ENCODE measurements at places on chromosomes 5 and 9. TPM values are rescaled to one million over a fixed set of nuclear protein-coding genes. Genes with fewer than 3 reads are reported as not detected.

Gene EPB41L4B
- polyA plus RNA-seq = 0.03 TPM

DNA sequence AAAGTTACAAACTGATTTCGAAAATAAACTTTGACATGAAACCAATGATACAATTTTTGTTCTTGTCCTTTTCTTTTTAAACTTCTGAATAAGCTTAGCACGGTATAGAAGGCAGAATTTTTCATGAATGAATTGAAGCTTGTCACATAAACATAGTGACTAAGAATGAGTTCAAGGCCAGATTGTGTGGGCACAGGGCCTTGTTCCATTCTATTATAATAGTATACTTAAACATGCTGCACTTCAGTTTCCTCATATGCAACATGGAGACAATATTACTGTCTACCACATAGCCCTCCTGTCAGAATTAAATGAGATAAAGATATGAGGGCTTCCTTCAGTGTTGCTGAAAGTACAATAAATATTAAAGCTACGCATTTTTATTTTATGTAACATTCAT is 204.2 kb upstream of the HAPLN1 start:
- H3K36me3 ChIP-seq = no peaks in the 10 kb centered on the region
- no peaks in the 10 kb centered on the region for H3K4me1 ChIP-seq
- H3K4me3 ChIP-seq = no peak overlapping the region
- no peaks in the 10 kb centered on the region for H3K27me3 ChIP-seq
- no peak overlapping the region for H3K27ac ChIP-seq
- no peak for DNase-seq

- peak overlapping the region; percentile 34 for H3K27ac ChIP-seq
- peaks cover 3% of the 10 kb centered on the region for H3K4me1 ChIP-seq
- H3K27me3 ChIP-seq = no peaks in the 10 kb centered on the region
- H3K36me3 ChIP-seq = no peaks in the 10 kb centered on the region
- H3K4me3 ChIP-seq = no peak overlapping the region
- no peak for DNase-seq
Measured at GRCh38 chr9:129473523-129474244, 147.2 kb downstream of the C9orf50 start.

Gene GPX8
- polyA plus RNA-seq = 1.5 TPM

Gene NRARP
- 1.3 TPM for polyA plus RNA-seq

DNA sequence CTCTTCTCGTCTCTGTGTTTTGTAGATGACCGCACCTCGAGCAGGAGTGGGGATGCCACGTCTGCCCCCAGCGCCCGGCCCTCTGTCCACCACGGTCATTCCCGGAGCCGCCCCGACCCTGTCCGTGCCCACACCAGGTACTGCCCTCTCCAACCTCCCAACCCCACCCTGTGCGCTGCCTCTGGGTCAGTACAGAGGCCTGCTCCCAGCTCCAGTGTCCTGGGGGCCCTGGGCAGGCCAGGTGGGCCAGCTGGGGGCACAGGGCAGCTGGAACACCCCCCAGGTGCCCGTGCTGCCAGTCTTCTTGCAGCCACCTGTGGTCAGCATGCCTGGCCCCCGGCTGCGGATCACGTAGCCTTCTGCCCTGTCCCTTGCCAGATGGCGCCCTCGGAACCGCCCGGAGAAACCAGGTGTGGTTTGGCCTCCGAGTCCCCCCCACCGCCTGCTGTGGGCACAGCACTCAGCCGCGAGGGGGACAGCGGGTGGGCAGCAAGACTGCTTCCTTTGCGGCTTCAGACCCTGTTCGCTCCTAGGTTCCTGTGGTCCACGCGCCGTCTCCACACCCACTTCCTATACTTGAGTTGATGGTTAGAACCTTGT is 133.7 kb downstream of the WNK2 start:
- no peaks in the 10 kb centered on the region for H3K36me3 ChIP-seq
- no peak overlapping the region for H3K27ac ChIP-seq
- no peak overlapping the region for H3K4me3 ChIP-seq

DNA sequence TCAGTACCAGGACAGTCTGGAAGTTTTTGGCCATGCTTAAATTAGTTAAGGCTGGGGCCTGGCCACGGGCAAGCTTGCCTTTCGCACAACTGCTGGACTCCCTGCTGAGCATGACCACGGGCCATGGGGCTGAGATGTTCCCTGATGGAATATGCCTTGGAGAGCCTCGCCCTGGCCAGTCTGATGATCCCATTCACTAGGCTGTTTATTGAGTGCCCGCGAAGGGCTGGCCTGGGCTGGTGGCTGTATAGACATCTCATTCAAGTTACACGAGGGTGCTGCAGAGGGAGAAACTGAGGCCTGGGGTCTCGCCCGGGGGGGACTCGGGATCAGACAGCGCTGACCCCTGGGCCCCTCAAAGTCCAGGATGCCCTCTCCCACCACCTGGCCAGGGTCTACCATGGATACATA is 7.8 kb upstream of the RXRA start:
- H3K27ac ChIP-seq = no peak overlapping the region
- no peak overlapping the region for H3K4me3 ChIP-seq
- H3K4me1 ChIP-seq = peaks cover 67% of the 10 kb centered on the region
- DNase-seq = peak; percentile 57
- no peaks in the 10 kb centered on the region for H3K36me3 ChIP-seq

Gene ADAMTSL2
- polyA plus RNA-seq = 11.7 TPM

- H3K36me3 ChIP-seq = no peaks in the 10 kb centered on the region
- H3K27ac ChIP-seq = no peak overlapping the region
- H3K4me1 ChIP-seq = no peaks in the 10 kb centered on the region
- no peak for DNase-seq
Measured at GRCh38 chr9:105098370-105098769, 146.1 kb upstream of the SLC44A1 start.

DNA sequence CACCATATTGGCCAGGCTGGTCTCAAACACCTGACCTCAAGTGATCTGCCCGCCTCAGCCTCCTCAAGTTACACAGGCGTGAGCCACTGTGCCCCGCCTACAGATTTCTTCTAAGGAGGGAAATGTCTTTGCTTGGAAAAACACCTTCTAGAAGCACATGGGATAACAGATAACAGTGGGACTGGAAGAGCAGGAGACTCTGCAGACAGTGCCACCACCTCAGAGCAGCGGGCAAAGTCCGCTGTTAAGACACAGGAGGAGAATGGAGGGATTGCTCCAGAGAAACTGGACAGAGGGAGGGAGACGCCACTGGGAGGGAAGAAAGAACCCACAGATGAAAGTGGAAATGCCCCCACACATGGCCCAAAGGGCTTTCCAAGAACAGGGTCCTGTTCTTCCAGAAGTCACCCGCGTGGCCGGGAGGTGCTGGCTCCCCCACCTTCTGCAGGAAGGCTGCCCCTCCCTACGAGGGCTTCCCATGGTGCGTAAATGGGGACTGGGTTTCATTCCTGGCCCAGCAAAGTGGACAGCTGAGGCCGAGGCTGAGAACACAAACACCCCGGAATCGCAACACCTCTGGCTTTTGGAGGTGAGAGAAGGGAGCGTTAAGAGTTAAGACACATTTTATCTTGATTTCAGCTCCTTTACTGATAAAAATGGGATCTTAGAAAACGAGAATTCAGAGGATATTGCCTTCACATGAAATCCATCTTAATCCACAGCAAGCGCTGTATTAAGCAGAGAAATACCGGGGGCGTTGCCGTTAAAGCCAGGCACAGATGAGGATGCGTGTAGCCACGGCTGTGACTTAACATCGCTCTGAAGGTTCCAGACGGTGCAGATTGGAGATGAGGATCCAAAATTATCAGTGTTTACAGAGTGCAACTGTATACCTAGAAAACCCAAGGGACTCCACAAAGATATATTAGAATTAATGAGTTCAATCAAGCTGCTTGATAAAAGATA is 11.2 kb downstream of the ADAMTS2 start:
- no peak overlapping the region for H3K4me3 ChIP-seq
- DNase-seq = peak; percentile 23
- H3K27me3 ChIP-seq = peaks cover 34% of the 10 kb centered on the region
- H3K36me3 ChIP-seq = peaks cover 28% of the 10 kb centered on the region

DNA sequence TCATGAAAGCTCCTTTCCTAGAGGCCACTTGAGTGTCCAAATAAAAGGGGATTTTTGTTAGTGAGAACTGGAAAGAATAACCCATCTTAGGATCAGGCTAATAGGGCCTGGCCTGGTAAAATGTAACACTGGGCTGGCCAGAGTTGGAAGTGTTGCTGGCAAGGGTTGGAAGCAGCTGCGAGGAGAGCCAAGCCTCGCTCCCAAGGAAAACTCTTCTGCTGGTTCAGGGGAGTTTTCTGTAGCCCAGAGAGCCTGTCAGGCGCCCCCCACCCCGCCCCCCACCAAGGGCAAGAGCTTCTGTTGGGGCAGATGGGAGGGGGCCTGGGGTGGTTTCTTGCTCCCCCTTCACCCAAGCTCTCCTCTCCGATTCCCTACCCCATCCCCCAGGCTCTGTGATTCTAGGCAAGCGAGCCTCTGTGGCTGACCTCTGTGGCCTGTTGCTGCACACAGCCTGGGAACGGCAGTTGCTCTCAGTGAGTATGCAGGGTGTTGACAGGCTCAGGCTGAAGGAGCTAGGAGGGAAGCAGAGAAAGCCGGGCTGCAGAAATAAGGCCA is 547.8 kb downstream of the CCDC171 start:
- DNase-seq = no peak
- H3K4me1 ChIP-seq = no peaks in the 10 kb centered on the region
- no peaks in the 10 kb centered on the region for H3K36me3 ChIP-seq
- no peak overlapping the region for H3K4me3 ChIP-seq
- peak overlapping the region; percentile 54 for H3K27ac ChIP-seq

Gene ZFP2
- polyA plus RNA-seq = 1.5 TPM

DNA sequence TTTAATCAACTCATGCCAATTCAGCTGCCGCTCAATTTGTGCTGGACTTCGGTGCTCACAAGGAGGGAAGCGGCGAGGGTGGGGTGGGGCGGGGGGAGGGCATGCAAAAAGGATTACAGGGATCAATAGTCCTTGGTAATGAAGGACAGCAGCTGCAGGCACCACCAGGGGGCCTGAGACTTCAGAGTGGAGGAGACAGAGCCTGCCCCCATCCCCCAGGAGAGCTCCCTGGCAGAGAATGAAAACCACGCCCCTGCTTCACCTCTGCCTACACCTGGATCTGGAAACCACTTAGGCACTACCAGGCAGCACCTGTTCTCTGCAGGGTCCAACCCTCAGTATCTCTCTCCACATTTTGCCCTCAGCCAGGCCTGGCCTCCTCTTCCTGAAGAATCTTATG is 155.6 kb downstream of the TRIM32 start:
- DNase-seq = no peak
- H3K27me3 ChIP-seq = no peaks in the 10 kb centered on the region
- no peaks in the 10 kb centered on the region for H3K4me1 ChIP-seq
- H3K36me3 ChIP-seq = no peaks in the 10 kb centered on the region
- no peak overlapping the region for H3K4me3 ChIP-seq

DNA sequence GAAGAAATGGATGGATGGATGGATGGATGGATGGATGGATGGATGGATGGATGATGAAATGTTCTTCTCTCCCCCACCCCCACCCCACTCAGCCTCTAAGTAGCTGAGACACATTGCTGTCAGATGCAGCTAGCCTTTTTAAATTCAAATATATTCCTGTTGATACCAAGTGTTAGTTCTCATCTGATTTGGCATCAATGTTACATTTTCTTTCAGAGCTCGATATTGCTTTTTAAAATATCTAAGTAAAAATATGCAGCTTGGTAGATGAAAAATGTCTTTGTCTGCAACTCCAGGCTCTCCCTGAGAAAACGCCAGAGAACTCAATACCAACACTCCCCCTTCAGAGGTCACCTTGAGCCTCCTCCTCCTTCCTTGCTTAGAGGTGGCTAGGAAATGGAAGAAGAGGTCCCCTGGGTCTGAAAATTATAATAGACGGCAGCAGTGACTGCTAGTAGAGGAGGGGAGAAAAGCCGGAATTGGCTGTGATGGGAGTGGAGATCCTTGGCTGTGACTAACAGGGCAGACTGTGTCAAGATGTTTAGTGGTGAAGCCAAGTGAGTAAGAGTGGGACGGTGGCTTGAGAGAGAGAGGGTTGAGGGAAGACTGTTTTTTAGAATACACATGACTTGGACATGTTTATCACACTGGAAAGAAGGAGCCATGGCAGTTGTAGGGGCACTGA is 156.0 kb downstream of the ZNF462 start:
- H3K27me3 ChIP-seq = no peaks in the 10 kb centered on the region
- no peaks in the 10 kb centered on the region for H3K4me1 ChIP-seq

Gene RFESD
- 3.2 TPM for polyA plus RNA-seq
